ENCODE measurements at places on chromosomes 6 and 20. TPM values are rescaled to one million over a fixed set of nuclear protein-coding genes. Genes with fewer than 3 reads are reported as not detected.

LRRC73 gene
- 0.66 TPM for total RNA-seq

CLVS2 gene
- total RNA-seq: not detected

MAPK14 gene
- 57.1 TPM for total RNA-seq

ANKRD66 gene
- total RNA-seq: not detected

MUC21 gene
- not detected for total RNA-seq

CFAP61 gene
- not detected for total RNA-seq

LKAAEAR1 gene
- 0.43 TPM for total RNA-seq

RSPO3 gene
- 0.66 TPM for total RNA-seq

ERVFRD-1 gene
- total RNA-seq: 0.22 TPM

HLA-DPA1 gene
- not detected for total RNA-seq

CBLN4 gene
- not detected for total RNA-seq

BEND3 gene
- 2.8 TPM for total RNA-seq

MOXD1 gene
- 25.2 TPM for total RNA-seq

RSPO4 gene
- not detected for total RNA-seq
